ENCODE measurements at places on chromosomes 4 and X.

DNA sequence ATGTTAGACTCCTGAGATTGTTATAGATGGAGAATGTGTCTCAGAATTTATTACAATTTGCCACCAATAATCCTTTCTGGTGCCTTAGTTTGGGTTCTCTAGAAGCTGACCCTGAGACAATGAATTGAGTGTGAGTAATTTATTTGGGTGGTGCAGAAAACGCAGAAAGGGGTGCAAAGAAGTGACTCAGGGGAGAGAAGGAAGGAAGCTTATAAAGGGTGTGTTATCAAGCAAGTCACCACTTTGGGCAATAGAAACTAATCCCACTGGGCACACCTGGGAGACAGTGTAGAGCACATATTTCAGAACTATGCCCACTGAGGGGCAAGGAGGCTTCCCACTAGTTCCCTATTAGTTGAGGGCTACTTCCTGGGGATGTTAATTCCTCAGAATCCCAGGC lies 320.6 kb downstream of the MID1IP1 start:
- no peak for DNase-seq

DNA sequence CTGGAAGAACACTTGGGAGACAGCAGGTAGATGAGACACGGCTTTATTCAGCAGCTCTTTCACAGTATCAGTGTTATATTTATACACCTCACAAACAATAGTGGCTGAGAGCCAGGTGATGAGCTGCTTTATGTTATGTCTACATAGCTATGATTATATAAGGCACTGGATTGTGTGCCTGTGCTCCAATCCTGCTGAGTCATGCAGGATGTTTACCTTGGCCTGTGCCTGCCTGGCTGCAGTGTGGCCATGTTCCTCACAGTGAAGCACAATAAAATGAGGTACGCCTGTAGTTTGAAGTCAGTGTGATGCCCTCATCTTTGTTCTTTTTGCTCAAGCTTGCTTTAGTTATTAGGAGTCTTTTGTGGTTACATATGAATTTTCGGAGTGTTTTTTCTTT lies 31.3 kb downstream of the CXCL13 start:
- no peak for DNase-seq

GRCh38 chrX:9746148-9746888 lies 19.3 kb downstream of the GPR143 start:
- DNase-seq: no peak

DNA sequence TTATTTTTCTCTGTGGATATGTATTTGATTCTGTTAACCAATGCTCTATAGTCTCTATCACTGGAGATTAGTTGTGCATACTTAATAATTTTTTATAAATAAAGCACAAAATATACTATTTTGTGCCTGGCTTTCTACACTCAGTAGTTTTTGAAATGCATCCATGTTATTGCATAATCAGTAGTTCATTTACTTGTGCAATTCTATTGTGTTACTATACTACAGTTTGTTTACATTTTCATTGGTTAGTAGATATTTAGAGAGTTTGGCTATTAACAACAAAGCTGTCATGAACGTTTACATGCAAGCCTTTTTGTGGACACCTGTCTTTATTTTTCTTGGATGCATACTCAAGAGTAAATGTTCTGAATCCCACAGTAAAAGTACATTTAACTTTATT lies 265.0 kb upstream of the FAT4 start:
- no peak for DNase-seq

- DNase-seq: no peak
Measured at GRCh38 chr4:138409670-138410069, 167.5 kb upstream of the SLC7A11 start.

DNA sequence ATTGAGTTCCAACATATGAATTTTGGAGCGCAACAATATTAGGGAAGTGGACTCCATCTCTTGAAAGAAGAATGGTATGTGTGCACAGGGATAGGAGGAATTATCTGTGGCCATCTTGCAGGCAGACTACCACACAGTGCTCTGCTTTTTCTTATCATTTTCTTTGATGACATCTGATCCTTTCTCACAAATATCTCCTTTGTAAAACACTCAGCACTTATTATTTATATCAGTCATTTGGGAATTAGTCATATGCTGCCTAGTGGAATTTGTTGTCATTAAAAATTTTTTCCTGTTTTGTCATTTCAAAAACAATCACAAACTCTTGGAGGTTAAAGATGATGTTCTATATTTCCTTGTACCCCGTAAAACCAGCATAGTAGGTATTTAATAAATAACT lies 444.3 kb upstream of the ATOH1 start:
- no peak for DNase-seq

Data from GOT3 (cell line).